Upper lobe of right lung (tissue), 1 donor: ENCODE measurements at places on chromosomes 5 and 9. TPM values are rescaled to one million over a fixed set of nuclear protein-coding genes. Genes with fewer than 3 reads are reported as not detected.

CD14 gene
- total RNA-seq, result 127 TPM

- no peak for DNase-seq
- no peaks in the 10 kb centered on the region for H3K4me1 ChIP-seq
- no peaks in the 10 kb centered on the region for H3K27me3 ChIP-seq
- no peak overlapping the region for H3K4me3 ChIP-seq
Observed at GRCh38 chr5:145903113-145903512, 30.3 kb upstream of the GRXCR2 start.

PPP3R2 gene
- total RNA-seq, result not detected

DNA sequence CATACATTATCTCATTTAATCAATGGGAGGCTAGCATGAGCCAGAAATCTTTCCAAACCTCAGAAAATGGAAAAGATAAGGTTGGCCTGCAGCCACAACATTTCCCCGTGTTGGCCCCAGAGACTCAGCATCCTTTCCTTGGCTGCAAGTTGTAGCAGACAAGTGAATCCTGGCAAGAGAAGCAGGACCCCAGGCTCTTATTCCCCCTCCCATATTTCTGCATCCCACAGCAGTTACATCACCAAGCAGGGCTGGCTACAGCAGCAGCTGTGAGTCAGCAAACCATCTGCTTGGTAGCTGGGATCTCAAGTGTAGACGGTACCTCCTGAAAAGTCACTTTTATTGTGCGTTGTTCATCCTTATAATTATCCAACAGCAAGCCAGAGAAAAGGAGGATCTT, 212.4 kb downstream of the GNA14 start:
- no peak for DNase-seq
- no peak overlapping the region for H3K4me3 ChIP-seq
- H3K27me3 ChIP-seq, result no peaks in the 10 kb centered on the region
- H3K27ac ChIP-seq, result no peak overlapping the region
- no peaks in the 10 kb centered on the region for H3K36me3 ChIP-seq
- no peaks in the 10 kb centered on the region for H3K4me1 ChIP-seq

- no peaks in the 10 kb centered on the region for H3K36me3 ChIP-seq
- no peak overlapping the region for H3K27ac ChIP-seq
- peaks cover 21% of the 10 kb centered on the region for H3K27me3 ChIP-seq
- H3K4me3 ChIP-seq, result peak overlapping the region; percentile 44
Observed at GRCh38 chr5:139745800-139746690, 49.6 kb upstream of the PSD2 start.

PRSS3 gene
- not detected for total RNA-seq

DNAH5 gene
- 4.6 TPM for total RNA-seq

SOX30 gene
- total RNA-seq, result 0.12 TPM

PCDHGB2 gene
- total RNA-seq, result 3.8 TPM

DNA sequence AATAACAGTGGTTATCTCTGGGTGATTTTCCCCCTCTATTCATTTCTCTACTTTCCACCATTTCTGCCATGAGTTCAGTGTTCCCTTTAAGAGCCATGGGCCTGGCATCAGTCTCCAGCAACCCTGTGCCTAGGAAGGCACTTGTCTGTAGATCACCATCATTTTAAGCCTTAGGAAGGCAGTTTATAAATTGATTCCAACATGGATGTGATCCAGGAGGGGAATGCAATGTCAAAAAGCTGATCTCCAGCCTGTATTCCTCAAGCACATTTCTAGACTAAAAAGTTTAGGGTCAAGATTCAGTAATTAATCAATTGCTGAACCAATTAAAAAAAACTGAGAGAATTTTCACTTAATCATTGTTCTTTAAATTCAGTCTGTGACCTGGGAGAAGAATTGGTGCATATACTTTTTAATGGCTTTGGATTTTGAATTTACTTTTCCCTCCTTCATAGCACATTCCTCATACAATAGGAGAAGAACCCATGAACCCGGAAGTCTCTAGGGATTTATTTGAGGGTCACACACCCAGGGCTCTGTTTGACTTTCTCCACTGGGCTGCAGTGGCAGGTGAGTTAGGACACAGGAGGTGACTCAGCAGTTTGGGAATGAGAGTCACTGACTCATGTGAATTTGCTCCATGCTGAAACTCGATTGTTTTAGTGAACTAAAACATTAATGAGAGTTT, 6.1 kb upstream of the ERMP1 start:
- DNase-seq, result no peak
- no peaks in the 10 kb centered on the region for H3K36me3 ChIP-seq
- no peak overlapping the region for H3K4me3 ChIP-seq
- no peaks in the 10 kb centered on the region for H3K27me3 ChIP-seq
- H3K4me1 ChIP-seq, result peaks cover 15% of the 10 kb centered on the region

SPINK13 gene
- not detected for total RNA-seq

GRCh38 chr5:72172786-72173185, 65.5 kb downstream of the MAP1B start:
- no peak overlapping the region for H3K27ac ChIP-seq
- DNase-seq, result no peak
- no peak overlapping the region for H3K4me3 ChIP-seq
- no peaks in the 10 kb centered on the region for H3K36me3 ChIP-seq
- H3K27me3 ChIP-seq, result no peaks in the 10 kb centered on the region

- DNase-seq, result peak; percentile 80
- H3K27me3 ChIP-seq, result no peaks in the 10 kb centered on the region
- H3K4me1 ChIP-seq, result peaks cover 21% of the 10 kb centered on the region
- H3K27ac ChIP-seq, result peak overlapping the region; percentile 53
Observed at GRCh38 chr9:129436751-129437625, 183.9 kb downstream of the C9orf50 start.

MYMK gene
- total RNA-seq, result not detected

DNA sequence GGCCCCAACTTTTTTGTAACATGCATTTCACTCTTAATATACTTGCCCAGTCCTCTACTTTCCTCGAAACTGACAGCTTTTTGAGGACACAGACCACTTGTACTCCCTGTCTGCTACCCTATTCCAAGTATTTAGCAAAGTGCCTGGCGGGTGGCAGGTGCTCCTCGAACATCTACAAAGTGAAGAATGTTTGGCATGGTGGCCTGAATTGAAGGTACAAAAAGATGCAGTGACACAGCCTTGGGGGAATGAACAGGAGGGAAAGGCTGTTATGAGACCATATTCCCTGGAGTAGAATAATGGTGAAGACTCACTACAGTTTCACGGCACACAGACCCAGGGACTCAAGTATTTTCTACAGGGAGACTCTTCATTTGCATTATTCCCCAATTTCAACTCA, 590.9 kb downstream of the PRELID2 start:
- H3K27me3 ChIP-seq, result no peaks in the 10 kb centered on the region
- H3K4me3 ChIP-seq, result no peak overlapping the region
- H3K27ac ChIP-seq, result no peak overlapping the region
- no peak for DNase-seq

- no peak overlapping the region for H3K4me3 ChIP-seq
- H3K4me1 ChIP-seq, result no peaks in the 10 kb centered on the region
- no peak overlapping the region for H3K27ac ChIP-seq
- no peaks in the 10 kb centered on the region for H3K27me3 ChIP-seq
- no peak for DNase-seq
Observed at GRCh38 chr5:123012321-123012720, 24.2 kb downstream of the PPIC start.

PCA3 gene
- not detected for total RNA-seq

CCNJL gene
- total RNA-seq, result 16.6 TPM

EIF4E1B gene
- not detected for total RNA-seq

GRCh38 chr5:35194635-35195471, 35.4 kb downstream of the PRLR start:
- no peaks in the 10 kb centered on the region for H3K27me3 ChIP-seq
- no peak for DNase-seq
- H3K27ac ChIP-seq, result no peak overlapping the region
- H3K4me1 ChIP-seq, result peaks cover 18% of the 10 kb centered on the region

- H3K4me1 ChIP-seq, result no peaks in the 10 kb centered on the region
- no peaks in the 10 kb centered on the region for H3K36me3 ChIP-seq
- H3K27me3 ChIP-seq, result no peaks in the 10 kb centered on the region
- H3K4me3 ChIP-seq, result no peak overlapping the region
- DNase-seq, result no peak
Observed at GRCh38 chr5:31393126-31393525, 138.8 kb downstream of the DROSHA start.

GRCh38 chr9:28365728-28366127, 792.4 kb upstream of the C9orf72 start:
- H3K27me3 ChIP-seq, result no peaks in the 10 kb centered on the region
- H3K4me3 ChIP-seq, result no peak overlapping the region
- no peaks in the 10 kb centered on the region for H3K36me3 ChIP-seq
- H3K4me1 ChIP-seq, result no peaks in the 10 kb centered on the region
